ENCODE measurements at places on chromosomes 3 and 15. TPM values are rescaled to one million over a fixed set of nuclear protein-coding genes. Genes with fewer than 3 reads are reported as not detected.

The GOLGA8M gene
- 0.10 TPM for total RNA-seq

The MYL3 gene
- total RNA-seq: 33.1 TPM

The NIT2 gene
- 9.5 TPM for total RNA-seq

The SSUH2 gene
- total RNA-seq: 2.2 TPM

The ITPKA gene
- total RNA-seq: 1.2 TPM

The FAM174B gene
- total RNA-seq: 23.6 TPM

The PLXNB1 gene
- 48.2 TPM for total RNA-seq

The MAGEL2 gene
- total RNA-seq: 6.4 TPM

The SLC24A5 gene
- total RNA-seq: not detected

The ISLR2 gene
- total RNA-seq: 8.4 TPM

The PSTPIP1 gene
- total RNA-seq: 5.3 TPM

The GMNC gene
- total RNA-seq: 0.51 TPM

DNA sequence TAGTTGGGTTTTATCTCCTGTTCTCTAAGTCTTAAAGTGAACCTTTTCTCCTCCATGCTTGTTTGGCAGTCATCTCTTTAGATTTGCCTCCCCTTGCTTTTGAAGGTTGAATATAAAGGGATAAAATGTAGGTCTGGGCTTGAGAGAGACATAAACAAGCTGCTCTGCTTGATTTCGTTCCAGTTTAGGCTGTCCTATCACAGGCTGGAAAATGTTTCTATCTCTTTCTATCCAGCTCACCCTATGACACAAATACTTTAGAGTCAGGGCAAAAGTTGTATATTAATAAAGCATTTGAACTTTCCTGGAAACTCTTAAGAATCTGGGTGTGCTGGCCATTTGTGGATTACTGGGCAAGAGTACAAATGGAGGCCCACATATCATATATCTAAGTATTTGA is 29.5 kb upstream of the ZBBX start:
- DNase-seq: no peak

- DNase-seq: peak; percentile 67
These were observed 2.8 kb downstream of the NUP210 start for GRCh38 chr3:13417166-13417947.

- no peak for DNase-seq
These were observed 98.6 kb upstream of the PRR20G start for GRCh38 chr3:127386490-127386889.

GRCh38 chr3:168040607-168041208 is 55.0 kb downstream of the GOLIM4 start:
- DNase-seq: peak; percentile 48

GRCh38 chr3:69390771-69391170 is 4.9 kb upstream of the FRMD4B start:
- no peak for DNase-seq

DNA sequence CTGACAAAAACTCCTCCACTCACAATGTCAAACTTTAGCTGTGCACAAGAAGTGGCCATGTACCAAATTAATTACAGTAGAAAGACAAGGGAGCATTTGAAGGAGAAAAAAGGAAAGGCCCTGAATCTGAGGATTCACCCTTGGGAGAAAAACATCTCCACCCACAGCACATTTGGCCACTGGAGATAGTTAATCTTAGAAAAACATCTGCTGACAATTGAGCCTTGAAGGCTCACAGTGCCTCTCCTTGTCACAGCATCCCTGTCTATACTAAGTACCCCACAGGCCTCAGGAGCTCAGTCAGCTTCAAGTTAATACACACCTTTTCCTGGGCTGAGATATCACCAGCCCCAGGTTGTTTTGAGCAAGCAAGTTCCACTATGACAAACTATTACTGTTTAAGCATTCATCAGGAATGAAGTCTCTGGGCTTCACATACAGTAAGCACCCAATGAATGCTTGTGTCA is 78.1 kb upstream of the SETMAR start:
- DNase-seq: no peak

DNA sequence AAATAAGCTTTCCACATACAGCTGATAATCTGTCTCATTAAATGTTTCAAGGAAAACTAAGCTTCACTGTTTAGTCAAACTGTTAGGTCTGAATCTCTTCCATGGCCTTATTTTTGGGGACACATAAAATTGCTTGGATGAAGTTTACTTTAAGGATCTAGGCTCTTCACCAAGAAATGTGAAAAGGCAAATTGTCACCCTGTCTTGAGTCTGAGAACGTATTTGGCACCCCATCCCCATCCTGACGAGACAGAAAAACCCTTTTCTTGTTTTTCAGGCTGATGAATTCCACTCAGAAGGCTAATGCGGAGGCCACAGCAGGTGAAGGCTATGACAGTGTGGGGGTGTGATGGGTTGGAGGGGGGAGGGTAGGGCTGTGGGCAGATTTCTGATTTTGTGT is 226.6 kb downstream of the GREM1 start:
- no peak for DNase-seq

DNA sequence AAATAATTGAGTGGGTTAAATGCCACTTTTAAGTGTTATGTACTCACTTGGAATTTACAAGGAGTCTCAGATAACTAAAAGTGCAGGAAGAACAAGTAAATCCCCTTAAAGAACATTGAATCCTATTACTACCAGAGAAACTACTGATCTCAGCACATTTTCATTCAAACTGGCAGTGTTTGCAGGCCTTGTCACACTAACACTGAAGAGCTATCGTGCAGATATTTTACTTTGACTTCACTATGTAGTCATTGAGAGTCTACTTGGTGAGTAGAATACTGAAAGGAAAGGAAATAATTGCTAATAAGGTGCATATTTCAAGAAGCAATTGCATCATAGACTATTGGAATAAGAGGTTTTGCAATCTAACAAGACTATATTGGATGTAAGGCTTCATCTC is 721.4 kb upstream of the CBLB start:
- no peak for DNase-seq

GRCh38 chr15:34185666-34186065 is 24.2 kb downstream of the KATNBL1 start:
- no peak for DNase-seq

DNA sequence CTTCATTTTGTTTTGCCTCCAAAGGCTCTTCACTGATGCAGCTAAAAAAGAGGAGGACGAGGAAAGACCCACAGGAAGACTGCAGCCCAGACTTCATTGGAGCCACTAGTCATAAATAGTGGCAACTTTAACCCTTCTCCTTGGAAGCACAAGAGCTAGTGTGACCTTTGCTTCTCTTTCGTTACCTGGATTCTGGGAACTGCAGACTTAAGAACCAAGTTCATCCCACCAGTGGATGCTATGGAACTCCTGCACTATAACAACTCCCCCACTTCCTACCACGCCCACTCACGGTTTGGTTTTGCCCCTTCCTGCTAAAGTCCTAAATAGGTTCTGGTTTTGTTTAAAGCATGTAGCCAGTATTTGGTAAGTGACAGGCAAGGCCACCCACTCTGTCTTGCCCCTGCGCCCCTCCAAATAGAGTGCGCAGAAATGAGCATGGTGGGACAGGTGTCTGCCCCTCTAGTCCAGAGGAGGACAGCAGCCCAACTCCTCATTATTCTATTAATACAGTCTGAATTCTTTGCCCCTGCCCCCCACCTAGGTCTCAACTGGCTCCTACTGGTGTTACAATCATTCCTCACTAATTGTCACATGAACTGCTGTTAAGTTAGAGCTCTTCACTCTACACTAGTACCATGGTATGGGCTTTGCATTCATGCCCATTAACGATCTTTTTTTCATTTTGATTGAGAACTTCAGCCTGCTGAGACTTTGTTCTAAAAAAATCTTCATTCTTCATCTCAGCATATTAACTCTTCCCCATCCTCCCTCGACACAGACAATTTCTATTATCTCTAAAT is 504.6 kb downstream of the FOXP1 start:
- DNase-seq: no peak

DNA sequence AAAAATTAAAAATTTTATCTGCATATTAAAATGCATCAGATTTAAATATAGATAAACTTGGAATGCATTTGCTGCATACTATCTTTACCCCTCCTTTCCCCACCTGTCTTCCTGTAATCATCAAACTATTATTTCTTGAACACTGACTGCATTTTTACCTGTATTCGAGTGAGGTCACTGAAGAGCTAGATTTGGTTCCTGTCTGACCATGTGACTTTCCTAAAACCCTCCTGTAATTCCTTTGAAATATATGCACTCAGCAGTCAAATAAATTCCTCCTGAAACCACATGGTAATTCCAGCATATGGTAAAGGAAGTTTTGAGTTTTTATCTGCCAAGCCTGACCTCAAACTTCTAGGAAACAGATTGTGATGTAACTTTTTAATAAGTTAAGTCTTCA is 445.6 kb upstream of the FRG2C start:
- DNase-seq: no peak

DNA sequence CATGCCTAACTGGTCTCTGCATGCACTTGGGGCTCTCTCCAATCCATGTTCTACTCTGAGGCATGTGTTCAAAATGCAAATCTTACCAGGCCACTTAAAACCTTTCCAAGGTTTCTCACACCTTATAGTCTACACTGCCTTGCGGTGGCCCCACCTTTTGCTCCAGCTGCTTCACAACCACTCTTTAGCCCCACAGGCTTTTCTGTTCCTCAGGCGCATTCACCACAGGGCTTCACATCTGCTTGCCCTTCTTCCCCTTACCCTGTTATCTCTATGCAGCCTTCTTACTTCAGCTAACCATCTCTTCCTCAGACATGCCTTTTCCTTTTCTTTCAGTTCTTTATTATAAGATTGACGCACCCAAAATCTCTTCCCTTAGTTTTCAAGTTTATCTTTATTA is 37.8 kb downstream of the MINDY4B start:
- no peak for DNase-seq

DNA sequence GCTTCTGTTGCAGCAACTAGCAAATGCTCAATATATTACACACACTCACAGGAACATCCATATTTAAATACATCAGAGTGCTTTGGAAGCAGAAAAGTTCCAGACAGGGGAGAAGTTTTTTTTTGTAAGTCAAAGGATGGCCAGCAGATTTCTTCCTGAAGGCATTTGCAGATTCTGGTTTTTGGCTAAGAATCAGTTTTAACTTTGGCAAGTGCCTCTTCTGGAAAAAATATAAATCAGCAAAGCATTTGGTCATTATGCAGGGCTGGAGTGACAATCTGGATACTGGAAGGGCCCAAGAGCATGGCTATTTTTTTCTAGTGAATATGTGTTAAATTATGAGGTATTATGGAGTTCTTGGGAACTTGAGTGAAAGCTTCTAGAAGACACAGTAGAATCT is 495.3 kb upstream of the ARPP21 start:
- DNase-seq: no peak

DNA sequence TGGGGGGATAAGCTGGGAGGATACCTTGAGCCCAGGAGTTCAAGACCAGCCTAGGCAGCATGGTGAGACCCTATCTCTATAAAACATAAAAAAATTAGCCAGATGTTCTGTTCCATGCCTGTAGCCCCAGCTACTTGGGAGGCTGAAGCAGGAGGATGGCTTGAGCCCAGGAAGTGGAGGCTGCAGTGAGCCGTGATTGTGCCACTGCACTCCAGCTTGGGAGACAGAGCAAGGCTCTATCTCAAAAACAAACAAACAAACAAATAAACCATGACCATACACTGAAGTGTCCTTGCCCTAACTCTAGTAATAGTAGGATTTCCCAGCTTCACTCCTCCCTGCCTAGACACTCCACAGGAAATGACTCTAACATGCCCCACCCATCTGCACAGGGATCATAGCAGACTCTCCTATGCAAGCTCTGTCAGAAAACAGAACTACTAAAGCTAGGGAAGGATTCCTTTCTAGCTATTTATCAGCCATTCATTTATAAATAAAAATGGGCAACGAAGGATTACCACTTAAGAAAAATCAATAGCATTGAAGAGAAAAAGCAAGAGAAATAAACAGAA is 4.6 kb downstream of the ERICH6 start:
- no peak for DNase-seq

DNA sequence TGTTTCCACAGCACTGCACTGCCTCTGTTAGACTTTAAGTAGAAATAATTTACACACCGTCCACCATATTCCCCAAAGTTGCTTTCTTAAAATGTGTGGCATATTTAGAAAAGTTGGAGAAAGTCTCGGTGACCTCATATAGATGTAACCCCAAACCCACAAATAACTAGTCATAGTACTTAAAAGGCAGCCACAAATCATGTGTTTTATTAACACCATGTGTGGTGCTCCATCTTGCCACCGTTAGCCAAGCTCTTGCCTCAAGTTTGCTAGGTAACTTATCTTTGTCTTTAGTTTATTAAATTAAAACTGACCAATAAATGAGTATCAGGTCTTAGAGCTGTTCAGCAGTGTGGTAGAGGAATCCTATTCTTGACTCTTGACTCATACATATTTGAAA is 257.9 kb downstream of the UBE2E2 start:
- DNase-seq: no peak

GRCh38 chr15:64559243-64559642 is 98.9 kb downstream of the ZNF609 start:
- DNase-seq: no peak

DNA sequence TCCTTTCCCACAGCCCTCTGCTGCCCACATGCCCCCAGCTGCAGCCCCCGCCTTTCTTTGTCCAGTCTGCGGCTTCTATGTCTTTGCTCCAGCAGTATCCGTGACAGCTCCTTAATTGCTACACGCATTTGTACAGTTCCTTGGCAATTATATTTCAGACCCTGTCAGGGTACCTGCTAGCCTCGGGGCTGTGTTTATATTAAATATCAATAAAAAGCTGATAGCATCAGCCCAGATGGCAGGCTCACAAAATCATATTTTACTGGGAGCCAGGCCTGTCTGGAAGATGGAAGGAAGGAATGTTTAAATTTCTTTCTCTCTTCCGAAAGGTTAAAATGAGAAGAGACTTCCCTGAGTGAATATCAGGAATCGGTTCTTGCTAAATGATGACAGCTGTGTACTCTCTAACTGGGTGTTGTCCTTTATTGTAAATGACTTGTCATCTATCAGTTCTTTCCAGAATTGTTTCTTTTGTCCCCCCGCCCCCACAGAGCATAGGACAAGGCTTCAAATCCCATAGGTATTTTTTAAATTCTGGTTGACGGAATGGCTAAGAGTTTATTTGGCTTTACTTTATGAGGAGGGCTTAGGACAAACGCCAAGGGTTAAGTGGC is 378.1 kb downstream of the LRTM1 start:
- no peak for DNase-seq

DNA sequence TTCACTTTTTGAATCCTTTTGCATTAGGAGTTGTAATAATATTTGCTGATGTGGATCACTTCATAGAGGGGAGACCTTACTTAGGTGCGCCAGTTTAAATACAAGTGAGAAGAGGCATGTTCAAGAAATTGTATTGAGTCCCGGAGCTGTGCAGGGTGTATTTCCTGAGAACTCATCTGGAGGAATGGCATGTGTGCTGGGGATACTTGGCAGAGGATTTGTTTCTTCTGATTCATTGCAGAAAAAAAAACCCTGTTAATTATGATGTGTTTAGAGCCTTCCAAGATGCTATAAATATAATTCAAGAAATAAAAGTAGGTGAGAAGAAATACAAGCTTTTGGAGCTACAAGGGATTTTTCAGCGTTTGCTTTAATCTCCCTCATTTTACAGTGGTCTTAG is 97.6 kb downstream of the TPRG1 start:
- no peak for DNase-seq

- DNase-seq: no peak
These were observed 4.5 kb downstream of the B2M start for GRCh38 chr15:44715797-44716334.

GRCh38 chr15:58588096-58588495 is 156.3 kb downstream of the LIPC start:
- DNase-seq: no peak
